ENCODE measurements at places on chromosomes 16 and 17.

GRCh38 chr17:43755389-43755875 is 3.2 kb downstream of the SOST start:
- DNase-seq: no peak

GRCh38 chr16:73057291-73058210 is 9.6 kb upstream of the ZFHX3 start:
- no peak for DNase-seq

GRCh38 chr17:82893779-82894178 is 54.0 kb upstream of the ZNF750 start:
- DNase-seq: no peak

DNA sequence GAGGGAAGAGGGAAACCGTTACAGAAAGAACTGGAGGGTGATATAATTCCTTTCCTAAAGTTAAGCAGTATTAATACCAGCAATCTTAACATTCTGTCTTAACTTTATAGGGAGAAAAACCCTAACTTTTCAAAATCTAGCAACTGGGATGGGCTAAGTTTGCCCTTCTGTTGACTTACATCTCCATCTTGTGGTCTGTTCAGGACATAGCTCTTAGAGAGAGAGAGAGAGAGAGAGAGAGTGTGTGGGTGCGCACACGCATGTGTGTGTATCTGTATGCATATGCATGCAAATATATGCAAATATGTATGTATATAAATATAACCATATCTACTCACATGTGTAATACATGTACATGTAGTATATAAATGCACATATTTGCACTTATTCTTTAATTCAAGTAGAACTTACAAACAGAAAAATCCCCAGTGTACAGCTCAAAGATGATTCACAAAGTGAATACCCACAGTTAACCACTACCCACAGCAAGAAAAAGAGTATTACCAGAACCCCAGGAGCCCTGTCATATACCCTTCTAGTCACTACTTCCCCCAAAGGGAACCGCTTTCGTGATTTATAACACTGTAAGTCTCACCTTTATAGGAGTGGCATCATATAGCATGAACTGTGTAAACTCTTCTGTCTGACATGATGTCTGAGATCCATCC is 46.5 kb downstream of the STX8 start:
- DNase-seq: no peak

GRCh38 chr17:57276621-57277020 is 20.3 kb downstream of the MSI2 start:
- no peak for DNase-seq

GRCh38 chr16:50373780-50374179 is 5.0 kb upstream of the BRD7 start:
- no peak for DNase-seq

DNA sequence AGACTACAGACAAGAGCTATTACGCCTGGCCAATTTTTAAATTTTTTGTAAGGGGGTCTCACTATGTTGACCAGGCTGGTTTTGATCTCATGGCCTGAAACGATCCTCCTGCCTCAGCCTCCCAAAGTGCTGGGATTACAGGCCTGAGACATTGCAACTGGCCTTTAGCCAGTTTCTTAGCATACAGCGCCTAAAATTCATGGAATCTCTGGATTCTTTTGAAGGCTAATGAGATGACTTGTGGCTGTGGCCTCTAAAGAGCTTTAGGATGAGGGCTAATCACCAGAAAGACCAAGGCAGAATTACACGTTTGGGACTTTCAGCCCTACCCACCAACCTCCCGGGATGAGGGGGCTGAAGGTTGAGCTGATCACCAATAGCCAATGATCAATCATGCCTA is 34.6 kb downstream of the AKAP10 start:
- DNase-seq: no peak

DNA sequence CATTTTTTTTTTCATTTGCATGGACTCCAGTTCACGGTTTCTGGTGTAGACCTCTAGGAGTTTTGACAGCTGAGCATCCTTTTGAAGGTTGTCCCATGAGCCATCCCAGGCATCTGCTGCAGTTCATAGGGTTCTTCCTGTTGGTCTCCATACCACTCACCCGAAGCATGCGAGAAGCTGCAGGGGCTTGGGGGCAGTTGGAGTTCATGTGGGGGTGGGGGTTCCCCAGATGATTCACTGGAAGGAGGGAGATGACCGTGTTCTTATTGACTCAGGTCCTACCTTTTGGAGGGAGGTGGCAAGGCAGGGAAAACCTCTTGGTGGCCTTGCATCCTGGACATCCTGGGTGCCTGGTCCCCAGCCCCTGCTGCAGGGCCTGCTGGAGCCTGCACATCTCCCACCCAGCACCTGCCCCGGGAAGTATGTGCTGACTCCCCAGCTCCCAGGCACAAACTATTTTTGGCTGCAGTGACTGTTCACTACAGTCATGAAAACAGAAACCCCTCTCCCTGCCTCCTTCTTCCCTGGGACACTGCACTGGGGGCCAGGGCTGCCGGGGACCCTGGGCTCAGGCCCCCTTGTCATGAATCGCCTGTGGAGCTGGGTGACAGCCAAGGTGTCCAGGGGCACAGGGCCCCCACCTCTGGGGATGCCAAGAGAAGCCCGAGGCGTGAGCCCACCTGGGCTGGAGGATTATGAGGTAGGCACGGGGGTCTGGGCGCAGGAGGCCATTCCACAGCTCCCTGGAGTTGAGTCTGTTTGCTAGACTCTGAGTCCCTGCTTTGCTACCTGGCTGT is 64.9 kb upstream of the LGALS9 start:
- peak; percentile 51 for DNase-seq

- no peak for DNase-seq
These were observed 1.2 kb upstream of the AMFR start for GRCh38 chr16:56426585-56426984.

DNA sequence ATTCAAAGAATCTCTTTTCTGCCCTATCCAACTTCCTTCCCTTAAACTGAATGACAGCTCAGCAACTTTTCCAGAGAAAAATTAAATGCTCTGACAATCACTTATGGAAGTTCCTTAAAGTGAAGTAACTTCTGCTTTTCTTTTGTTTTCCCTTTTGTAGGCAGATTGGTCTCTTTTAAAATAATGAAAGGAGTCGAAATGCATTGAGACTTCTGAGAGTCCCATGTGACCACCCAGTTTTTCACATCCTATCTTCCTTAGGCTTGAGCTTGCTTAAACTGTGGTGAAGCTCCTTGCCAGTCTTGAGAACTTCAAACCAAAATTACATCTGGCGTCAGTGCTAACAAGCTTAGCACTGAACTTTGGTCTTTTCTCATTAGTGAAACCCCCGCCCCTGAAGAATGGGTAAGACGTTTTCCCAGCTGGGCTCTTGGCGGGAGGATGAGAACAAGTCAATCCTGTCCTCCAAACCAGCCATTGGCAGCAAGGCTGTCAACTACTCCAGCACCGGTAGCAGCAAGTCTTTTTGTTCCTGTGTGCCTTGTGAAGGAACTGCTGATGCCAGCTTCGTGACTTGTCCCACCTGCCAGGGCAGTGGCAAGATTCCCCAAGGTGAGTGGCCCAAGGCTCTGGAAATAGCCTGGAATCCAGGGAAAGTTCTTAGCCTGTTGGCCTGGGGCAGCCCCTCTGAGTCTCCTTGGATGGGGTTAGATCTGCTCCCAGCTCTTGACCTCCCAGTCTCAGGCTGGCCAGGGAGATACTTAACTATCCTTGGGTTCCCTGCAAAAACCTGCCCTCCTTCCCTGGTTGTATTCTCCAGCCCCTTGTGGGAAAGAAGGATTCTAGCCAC is 1.2 kb downstream of the TMEM106A start:
- DNase-seq: no peak

GRCh38 chr17:10603931-10604330 is 53.2 kb downstream of the MYH3 start:
- DNase-seq: no peak

DNA sequence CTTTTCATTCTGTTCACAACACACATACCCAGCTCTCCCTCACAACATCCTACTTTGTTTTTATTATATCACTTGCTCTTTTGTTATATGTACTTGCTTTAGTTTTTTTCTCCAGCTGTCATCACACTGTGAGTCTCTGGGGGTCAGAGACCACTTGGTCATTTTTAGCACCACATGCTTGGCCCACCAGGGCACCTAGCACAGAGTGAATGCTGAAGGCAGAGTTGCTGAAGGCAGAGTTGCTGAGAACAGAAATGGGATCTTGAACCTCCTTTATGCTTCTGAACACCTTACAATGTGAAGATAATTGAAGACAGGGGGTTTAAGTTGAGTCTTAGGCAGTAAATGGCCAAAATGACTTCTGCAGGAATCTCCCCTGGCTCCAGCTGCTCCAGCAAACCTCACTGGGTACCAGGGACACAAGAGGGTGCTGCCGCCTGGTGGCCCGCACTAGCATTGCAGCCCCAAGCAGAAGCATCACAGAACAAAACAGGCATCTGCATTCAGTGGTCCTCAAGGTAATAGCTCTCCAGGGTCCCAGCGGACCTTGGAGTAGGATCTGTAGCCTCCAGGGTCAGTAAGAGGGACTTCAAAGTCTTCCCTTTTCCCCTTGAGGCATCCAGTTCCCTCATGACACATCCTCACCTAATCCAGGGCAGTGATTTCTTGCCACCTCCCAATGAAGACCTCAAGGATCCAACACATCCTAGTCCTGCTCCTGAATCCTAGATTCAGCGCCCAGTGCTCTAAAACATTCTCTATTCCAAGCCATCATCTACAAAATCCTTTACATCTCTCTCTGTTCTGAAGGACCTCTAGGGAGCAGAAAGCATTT is 1972.6 kb downstream of the TP53TG3F start:
- DNase-seq: peak; percentile 37

Measured in stimulated activated CD4-positive, alpha-beta T cell treated with anti-CD3 and anti-CD28 coated beads, Interleukin-2, amount 100 ng/mL, for 24 hours (primary cell).